Esophagus muscularis mucosa (tissue), 4 donors: ENCODE measurements at places on chromosomes 7 and 10.

DNA sequence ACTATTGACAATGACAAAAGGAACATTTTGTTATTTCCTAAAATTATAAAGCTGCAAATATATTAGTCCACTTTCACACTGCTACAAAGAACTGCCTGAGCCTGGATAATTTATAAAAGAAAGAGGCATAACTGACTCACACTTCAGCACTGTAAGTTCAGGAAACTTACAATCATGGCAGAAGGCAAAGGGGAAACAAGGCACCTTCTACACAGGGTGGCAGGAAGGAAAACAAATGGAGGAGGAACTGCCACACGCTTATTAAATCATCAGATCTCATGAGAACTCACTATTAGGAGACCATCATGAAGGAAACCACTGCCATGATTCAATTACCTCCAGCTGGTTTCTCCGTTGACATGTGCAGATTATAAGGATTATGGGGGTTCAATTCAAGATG, 203.1 kb downstream of the TPK1 start:
- DNase-seq = no peak

- DNase-seq = no peak
Measured at GRCh38 chr10:11157292-11158076, 139.8 kb downstream of the CELF2 start.

DNA sequence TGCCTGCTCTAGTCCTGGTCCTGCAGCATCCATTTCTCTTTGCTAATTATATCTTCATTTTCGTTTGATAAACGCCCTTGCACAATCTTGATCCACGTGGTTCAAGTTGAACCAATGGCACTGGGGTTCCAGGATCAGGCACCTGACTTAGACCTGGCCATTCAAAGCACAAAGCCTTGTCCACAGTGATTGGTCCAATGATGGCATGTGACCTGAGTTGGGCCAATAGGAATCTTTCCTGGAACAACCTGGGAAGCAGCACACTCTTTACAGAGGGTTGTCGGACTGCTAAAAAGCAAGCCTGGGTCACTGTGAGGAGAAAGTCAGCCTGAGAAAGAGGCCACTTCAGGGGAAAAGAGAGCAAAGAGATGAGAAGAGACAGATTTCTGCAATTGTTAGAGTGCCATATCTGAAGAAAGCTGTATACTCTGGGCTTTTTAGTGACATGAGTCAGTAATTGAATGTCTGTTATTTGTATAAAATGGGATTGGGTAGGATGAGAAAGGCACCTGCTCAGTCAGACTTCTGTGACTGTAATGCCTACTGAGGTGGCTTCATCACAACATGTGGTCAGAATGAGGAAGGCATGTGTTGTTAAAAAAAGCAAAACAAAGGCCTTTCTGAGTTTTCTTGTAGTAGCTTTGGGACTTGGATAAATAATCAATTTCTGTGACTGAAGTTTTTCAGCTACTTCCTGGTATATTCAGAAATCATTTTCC, 4.4 kb upstream of the STEAP4 start:
- DNase-seq = no peak

DNA sequence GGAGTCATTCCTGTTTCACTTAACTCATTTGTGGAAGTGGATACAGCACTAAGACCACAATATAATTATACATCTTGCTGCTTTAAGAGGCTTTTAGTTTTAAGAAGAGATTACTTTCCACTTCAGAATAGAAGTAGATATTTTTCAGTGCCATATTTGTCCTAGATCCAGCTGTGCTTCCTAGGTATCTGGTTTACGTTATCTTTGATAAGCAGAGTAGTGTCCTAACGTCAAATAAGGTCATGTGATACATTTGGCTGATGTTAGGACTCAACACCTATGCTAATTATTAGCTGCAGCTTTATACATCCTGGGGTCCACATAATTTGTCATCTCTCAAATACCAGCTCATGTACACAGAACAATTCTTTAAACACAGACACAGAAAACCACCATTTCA, 196.2 kb upstream of the SMIM30 start:
- DNase-seq = no peak

- DNase-seq = no peak
Measured at GRCh38 chr10:529468-530230, 159.8 kb downstream of the DIP2C start.

- DNase-seq = no peak
Measured at GRCh38 chr7:11077816-11078215, 104.1 kb downstream of the PHF14 start.

GRCh38 chr7:30276203-30276900, 8.0 kb upstream of the ZNRF2 start:
- DNase-seq = no peak

DNA sequence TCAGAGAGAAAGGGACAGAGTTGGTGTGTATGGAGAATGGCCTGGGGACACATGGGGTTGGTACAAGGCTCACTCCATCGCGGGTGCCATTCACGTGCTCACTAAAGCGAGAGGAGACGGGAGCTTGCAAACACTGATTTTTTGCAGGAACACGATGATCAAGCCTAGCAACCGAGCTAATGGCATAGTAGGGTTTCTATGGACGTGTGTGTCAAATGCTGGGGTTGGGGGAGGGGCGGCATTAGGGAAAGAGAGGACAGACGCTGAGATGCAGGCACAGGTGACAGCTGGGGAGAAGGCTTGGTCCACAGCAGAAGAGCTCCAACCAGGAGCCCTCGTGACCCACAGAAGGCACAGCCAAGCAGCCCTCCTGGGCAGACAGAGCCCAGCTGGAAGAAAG, 33.9 kb downstream of the RCC1L start:
- DNase-seq = no peak

GRCh38 chr7:96344236-96344635, 22.3 kb upstream of the SLC25A13 start:
- DNase-seq = no peak

DNA sequence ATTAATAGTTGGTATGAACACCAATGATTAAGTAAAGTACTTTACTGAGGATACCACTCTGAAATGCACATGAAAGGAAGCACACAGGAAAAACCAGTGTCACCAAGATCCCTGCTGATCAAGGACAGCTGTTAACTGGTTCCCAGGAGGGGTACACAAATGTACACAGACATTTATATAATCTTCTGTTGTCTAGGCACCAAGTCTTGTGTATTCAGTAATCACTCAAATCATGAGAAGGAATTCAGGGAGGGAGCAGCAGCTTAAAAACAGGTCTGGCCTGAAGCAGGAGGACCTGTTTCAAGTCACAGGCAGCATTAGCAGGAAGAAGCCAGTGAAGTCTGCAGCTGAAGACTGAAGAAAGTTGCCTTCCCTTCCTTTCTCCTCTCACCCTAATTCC, 18.7 kb downstream of the MPP7 start:
- DNase-seq = no peak

GRCh38 chr7:121186746-121187145, 142.1 kb upstream of the WNT16 start:
- no peak for DNase-seq
